G401 (cell line): ENCODE measurements at places on chromosomes 6 and 20.
A peak's percentile ranks its signal among the peaks of the same experiment; 100 is the strongest.

- no peak for DNase-seq
These were observed 57.7 kb downstream of the RBM38 start for GRCh38 chr20:57448764-57449354.

DNA sequence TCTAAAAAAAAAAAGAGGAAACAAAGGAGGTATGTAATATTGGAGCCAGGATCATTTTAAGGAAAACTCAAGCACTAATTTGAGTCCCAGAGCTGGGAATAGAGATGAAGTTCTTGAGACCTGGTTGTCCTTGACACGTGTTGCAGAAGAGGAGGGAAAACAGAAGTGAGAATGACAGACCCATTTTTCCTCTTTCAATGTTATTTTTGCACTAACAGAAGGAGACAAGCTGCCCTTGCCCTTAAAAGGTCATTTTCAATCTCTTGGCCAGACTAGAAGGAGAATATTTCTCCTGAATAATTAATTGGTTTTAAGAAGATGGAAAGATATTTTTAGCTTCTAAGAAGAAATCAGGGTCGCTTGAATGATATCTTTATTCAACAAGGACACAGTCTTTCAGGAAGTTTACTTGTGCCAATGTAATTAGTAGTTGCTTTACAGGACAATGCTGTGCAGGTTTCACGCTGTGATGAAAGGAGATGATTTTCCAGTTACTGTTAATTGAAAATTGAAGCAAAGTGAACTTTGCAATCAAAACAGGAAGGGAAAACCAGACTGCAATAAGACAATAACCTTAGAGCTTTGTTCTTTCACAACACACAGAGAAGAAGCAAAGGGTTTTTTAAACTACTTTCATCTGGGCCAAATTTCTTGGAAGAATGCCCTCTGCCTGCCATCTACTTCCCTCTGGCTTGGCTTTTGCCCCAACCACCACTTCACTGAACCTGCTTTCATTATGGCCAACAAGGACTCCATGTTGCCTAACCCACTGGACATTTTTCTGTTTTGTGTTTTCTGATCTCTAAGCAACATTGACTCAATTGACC is 107.8 kb upstream of the SHLD1 start:
- peak; percentile 40 for DNase-seq

GRCh38 chr6:159645640-159646039 is 47.4 kb downstream of the SOD2 start:
- no peak for DNase-seq

GRCh38 chr20:57397693-57398108 is 6.5 kb downstream of the RBM38 start:
- peak; percentile 35 for DNase-seq

- DNase-seq: no peak
These were observed 171.3 kb downstream of the TMEM242 start for GRCh38 chr6:157151989-157152388.

DNA sequence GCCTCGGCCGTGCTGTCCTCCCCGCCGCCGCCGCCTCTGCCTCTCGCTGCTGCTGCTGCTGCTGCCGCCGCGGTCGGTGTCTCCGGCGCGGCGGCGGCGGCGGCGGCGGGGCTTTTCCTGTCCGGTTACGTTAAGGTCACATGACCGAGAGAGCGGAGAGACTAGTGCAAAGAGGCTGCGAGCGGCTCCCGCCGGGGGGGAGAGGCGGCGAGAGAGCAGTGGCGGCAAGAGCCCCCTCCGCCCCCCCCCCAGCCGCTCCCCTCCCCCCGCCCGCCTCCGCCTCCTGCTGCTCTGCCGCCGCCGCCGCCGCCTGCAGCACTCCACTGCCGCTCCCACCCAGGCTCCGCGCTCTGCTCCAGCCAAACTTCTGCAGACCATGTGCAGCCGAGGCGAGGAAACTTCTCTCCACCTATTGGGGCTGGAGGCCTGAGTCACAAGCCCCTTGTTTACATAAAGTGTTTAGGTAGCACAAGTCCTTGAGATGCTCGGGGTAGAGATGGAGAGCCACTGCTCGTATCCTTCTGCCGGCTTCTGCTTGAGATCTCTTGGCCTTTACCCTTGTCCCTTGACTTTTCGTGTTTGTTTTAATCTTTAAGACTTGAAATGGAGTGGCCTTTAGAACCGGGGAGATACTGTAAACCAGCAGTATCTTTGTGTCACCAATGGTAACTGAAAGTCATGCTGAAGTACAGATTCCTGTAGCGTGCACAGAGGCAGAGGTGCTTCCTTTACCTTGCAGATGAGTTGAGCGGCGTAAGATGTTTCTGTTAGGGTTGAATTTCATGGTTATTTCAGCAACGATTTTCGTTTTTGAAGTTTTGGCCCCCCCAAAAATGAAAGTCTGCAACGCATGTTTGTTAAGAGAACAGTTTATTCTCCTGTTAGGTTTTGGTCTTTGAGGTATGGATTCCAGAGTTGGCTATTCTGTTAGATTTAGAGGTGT is at the start of gene ZBTB2:
ZBTB2 (minus strand) TSS at position 89 of the 943 bp plus-strand sequence. CDS start 17,922 bp downstream, outside the sequence.
- DNase-seq: peak; percentile 60

DNA sequence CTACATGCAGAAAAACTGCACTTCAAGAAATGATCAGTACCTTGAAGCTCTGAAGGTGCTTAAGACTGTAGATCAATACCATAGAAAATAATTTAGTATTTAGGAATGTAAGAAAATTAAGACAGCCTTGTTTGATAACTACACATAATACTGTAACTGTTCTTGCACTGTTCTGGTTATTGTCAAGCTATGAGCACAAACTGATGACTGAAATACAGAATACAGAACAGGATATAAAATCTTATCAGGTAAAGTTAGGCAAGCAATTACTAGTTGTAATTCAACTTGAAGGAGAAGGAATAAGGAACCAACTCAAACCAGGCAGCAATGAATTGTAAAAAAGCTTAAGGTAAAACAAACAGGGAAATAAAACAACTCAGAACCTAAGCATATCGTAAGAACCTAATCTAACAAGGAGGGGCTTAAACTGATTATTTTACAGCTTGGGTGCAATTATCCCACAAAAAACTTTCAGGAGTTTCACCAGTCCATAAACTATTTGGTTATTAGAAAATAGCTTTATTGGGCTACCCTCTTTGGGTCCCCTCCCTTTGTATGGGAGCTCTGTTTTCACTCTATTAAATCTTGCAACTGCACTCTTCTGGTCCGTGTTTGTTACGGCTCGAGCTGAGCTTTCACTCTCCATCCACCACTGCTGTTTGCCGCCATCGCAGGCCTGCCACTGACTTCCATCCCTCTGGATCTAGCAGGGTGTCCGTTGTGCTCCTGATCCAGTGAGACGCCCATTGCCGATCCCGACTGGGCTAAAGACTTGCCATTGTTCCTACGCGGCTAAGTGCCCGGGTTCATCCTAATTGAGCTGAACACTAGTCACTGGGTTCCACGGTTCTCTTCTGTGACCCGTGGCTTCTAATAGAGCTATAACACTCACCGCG is 97.7 kb downstream of the ATG5 start:
- DNase-seq: no peak

- no peak for DNase-seq
These were observed 265.3 kb downstream of the DHX35 start for GRCh38 chr20:39227416-39227815.

DNA sequence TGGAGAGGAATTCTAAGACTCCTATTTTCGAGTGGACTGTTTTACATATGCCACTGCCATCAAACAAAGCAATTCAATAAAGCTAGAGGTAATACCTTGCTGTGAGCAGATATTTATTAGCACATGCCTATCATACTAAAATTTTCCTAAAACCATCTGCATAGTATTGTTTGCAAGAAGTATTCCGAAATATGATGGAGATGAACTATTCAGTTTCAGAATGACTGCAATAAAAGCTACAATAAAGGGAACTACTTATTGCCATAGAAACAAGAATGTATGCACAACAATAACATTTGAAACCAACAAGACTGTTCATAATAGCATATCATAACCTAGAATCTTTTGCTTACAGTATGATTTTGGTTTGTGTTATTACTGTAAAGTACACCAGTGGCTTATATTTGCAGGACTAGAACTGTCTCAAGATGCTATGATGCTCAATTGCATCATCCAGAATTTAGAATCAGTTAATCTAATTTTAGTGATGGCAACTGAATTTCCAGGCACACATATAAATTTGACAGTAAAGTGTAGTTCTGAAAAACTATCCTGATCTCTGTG is 144.3 kb downstream of the GRIK2 start:
- no peak for DNase-seq

- DNase-seq: no peak
These were observed 17.5 kb downstream of the NAPB start for GRCh38 chr20:23403751-23404150.

GRCh38 chr6:139378882-139379341 is 4.5 kb upstream of the CITED2 start:
- no peak for DNase-seq

DNA sequence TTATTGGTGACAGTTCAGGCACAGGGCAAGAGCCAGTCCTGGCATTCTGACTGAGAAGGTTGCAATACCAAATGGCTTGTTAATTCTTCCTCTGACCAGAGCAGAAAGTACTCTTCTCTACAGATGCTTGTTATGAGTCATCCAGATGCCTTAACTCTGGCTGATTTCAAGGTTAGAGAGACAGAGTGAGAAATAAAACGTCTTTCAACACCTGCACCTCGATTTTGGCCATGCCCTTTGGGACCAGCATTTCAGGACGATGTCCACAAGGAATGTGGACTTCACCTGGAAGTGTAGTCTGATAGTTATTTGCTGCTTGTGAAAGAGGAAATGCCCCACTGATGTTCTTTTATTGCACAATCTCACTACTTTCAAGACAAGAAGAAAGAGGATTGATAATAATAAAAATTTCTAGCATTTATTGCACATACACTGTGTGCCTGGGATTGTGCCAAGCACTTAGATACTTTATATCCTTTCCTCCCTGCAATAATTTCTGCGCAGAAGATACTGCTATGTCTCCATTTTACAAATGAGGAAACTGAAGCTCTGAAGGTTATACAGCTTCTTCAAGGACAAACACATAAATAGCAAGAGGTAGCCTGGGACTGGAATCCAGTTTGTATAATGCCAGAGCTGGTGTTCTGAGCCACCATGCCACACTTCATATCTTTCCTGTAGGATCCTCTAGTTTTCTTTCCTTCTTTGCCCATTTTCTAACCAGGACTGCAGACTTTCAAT is 33.5 kb upstream of the MCM3 start:
- no peak for DNase-seq

GRCh38 chr6:79640146-79641111 is 9.3 kb downstream of the SH3BGRL2 start:
- no peak for DNase-seq
